Peyer's patch (tissue), 4 donors: ENCODE measurements at places on chromosomes 2 and 18. TPM values are rescaled to one million over a fixed set of nuclear protein-coding genes. Genes with fewer than 3 reads are reported as not detected.

CFAP65 gene
- 3.6 TPM for total RNA-seq

APOB gene
- 1,268 TPM for total RNA-seq

HADHA gene
- total RNA-seq: 230 TPM

GRP gene
- not detected for total RNA-seq

FBXO15 gene
- total RNA-seq: not detected
